ENCODE measurements at places on chromosomes 2 and 18.

GRCh38 chr2:213443921-213444320, 159.7 kb downstream of the SPAG16 start:
- DNase-seq = no peak

DNA sequence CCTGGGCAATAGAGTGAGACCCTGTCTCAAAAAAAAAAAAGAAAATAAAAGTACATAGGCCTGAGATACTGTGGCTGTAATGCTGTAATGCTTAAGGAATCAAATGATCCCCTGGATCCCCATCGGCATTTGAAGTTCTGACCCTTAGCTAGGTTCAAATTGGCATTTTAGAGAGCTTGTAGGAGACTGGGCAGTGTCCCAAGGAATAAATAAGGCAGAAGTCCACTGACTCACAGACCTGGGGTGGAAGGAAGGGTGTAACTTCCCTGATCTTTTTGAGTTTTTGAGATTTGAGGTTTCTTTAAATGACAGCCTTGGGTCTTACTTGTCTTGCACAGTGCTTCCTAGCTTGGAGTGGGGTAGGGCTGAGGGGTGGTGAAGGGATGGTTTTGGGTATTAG, 553.7 kb downstream of the SLC4A3 start:
- no peak for DNase-seq

DNA sequence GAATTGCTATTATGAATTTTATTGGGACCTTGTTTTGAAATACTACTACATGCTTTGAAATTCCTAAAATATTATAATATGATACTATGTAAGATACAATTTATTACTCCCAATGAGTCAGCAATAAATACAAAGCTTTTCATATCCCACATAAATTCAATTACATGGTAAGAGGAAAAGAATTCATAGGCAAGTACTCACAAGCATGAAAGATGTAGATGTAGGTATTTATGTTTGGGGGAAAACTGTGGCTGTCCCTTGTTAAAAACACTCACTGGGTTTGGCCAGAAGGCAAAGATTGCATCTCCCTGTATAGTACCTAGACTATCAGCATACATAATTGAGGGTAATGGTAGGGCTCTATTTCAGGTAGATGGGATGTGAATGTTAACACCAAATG, 90.4 kb downstream of the MBD2 start:
- DNase-seq = no peak

DNA sequence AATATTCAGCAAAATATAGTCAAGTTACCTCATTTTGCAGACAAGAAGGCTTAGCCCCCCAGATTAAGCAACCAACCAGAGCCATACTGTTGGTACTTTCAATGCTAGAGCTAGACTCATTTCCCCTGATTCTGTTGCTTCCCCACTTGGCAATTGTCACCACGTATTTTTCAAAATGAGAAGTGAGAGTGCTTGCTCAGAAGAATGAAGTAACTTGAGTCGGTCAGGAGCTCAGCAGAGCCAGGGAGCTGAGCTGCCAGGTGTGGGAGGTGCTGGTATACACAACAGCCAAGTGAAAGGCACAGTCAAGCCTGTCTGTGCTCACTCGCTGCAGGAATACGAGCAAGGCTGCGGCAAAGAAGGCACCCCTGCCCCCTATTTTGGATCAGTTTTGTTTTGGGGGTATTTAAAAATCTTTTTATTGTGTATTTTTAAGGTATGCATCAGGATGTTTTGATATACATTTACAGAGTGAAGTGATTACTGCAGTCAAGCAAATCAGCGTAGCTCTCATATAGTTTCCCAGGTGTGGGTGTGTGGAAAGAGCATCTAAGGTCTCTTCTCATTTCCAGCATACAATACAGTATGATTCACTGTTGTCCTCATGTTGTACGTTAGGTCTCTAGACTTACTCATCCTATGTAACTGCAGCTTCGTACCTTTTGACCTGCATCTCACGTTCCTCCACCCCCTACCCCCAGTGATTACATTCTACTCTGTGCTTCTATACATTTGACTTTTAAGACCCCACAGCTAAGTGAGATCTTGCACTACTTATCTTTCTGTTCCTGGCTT, 62.4 kb downstream of the MRPS9 start:
- DNase-seq = no peak

GRCh38 chr2:162840598-162841246, 2.2 kb upstream of the KCNH7 start:
- no peak for DNase-seq

- DNase-seq = no peak
These were observed 16.6 kb upstream of the E2F6 start for GRCh38 chr2:11482473-11483035.

Measured in AG09309 (cell line).